Trophoblast cell (in vitro differentiated cells and primary cell): ENCODE measurements at places on chromosomes 7 and 10.

DNA sequence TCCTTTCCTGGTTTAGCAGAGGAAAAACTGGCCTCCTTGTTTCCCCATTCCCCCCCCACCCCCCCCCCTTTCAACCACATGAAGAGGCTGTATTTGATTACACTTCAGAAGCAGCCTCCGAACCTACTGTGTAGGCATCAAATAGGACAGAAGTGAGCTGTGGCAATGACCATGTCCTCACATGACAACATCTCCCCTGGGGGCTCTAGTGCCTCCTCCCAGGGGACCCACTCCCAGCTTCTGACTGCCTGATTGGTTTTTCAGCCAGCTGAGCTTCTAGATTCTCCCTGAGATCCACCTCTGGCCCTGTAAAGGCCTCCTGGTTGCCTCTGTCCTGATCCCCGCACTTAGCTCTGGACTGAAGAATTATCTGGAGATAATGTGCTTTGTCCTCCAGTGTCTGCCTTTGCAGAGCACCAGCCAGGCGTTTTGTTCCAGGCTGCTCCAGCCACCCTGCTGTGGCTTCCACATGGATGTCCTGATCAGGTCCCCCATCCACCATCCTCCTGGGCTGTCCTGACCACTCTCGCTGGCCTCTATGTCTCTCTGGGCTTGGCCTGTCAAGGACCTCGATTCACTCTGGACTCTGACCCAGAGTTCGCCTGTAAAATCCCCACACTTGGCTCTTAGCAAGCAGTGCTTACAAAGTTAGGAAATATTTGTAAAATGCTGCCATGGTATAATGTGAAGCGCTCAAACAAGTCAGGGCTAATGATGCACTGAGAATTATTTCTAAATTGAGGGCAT, 42.4 kb upstream of the TOMM7 start:
- DNase-seq: no peak
- H3K27me3 ChIP-seq: no peaks in the 10 kb centered on the region
- H3K36me3 ChIP-seq: no peaks in the 10 kb centered on the region
- peaks cover 2% of the 10 kb centered on the region for H3K4me1 ChIP-seq

GRCh38 chr7:142790555-142790954, 19.8 kb downstream of the PRSS2 start:
- H3K27ac ChIP-seq: no peak overlapping the region
- DNase-seq: no peak
- H3K4me1 ChIP-seq: peaks cover 4% of the 10 kb centered on the region
- H3K36me3 ChIP-seq: no peaks in the 10 kb centered on the region

- no peaks in the 10 kb centered on the region for H3K36me3 ChIP-seq
- no peaks in the 10 kb centered on the region for H3K27me3 ChIP-seq
- DNase-seq: peak; percentile 83
Observed at GRCh38 chr7:936386-937054, 18.0 kb downstream of the ADAP1 start.

GRCh38 chr10:24440817-24441797, 232.2 kb downstream of the KIAA1217 start:
- H3K4me3 ChIP-seq: no peak overlapping the region
- peaks cover 15% of the 10 kb centered on the region for H3K4me1 ChIP-seq
- H3K27ac ChIP-seq: peak overlapping the region; percentile 70
- H3K36me3 ChIP-seq: peaks cover 6% of the 10 kb centered on the region

GRCh38 chr10:69685426-69685801, 55.4 kb downstream of the FAM241B start:
- DNase-seq: peak; percentile 61
- H3K4me1 ChIP-seq: peaks cover 4% of the 10 kb centered on the region
- no peak overlapping the region for H3K4me3 ChIP-seq
- no peaks in the 10 kb centered on the region for H3K27me3 ChIP-seq
- no peak overlapping the region for H3K27ac ChIP-seq

GRCh38 chr7:26397796-26398426, 106.2 kb downstream of the SNX10 start:
- H3K27ac ChIP-seq: no peak overlapping the region
- peak overlapping the region; percentile 76 for H3K4me3 ChIP-seq
- H3K27me3 ChIP-seq: no peaks in the 10 kb centered on the region
- no peaks in the 10 kb centered on the region for H3K36me3 ChIP-seq

- DNase-seq: no peak
- peaks cover 1% of the 10 kb centered on the region for H3K4me1 ChIP-seq
- H3K4me3 ChIP-seq: no peak overlapping the region
- no peaks in the 10 kb centered on the region for H3K36me3 ChIP-seq
Observed at GRCh38 chr10:10213237-10213636, 804.4 kb upstream of the CELF2 start.

DNA sequence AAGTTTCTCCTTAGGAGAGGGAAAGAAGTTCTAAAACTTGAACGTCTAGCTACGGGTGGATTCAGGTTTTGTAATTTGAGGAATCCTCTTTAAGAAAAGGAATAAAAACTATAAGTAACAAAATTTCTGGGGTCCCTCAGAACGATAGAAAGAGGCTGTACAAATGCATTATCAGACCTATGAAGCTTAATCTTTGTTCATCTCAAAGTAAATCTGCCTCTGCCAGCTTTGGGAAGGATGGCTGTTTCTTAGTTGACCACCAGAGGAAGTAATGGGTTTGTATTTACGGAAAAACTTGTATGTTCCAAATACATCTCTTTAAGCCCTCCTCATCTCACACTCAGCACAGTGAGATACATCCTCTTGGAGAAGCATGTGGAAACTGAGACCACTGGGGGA, 864 bp downstream of the PSTK start:
- peak; percentile 50 for DNase-seq
- no peak overlapping the region for H3K27ac ChIP-seq
- H3K27me3 ChIP-seq: no peaks in the 10 kb centered on the region
- H3K4me3 ChIP-seq: no peak overlapping the region

- H3K4me1 ChIP-seq: no peaks in the 10 kb centered on the region
- no peaks in the 10 kb centered on the region for H3K27me3 ChIP-seq
- H3K36me3 ChIP-seq: no peaks in the 10 kb centered on the region
- H3K27ac ChIP-seq: no peak overlapping the region
Observed at GRCh38 chr7:41861642-41862041, 158.8 kb upstream of the INHBA start.

DNA sequence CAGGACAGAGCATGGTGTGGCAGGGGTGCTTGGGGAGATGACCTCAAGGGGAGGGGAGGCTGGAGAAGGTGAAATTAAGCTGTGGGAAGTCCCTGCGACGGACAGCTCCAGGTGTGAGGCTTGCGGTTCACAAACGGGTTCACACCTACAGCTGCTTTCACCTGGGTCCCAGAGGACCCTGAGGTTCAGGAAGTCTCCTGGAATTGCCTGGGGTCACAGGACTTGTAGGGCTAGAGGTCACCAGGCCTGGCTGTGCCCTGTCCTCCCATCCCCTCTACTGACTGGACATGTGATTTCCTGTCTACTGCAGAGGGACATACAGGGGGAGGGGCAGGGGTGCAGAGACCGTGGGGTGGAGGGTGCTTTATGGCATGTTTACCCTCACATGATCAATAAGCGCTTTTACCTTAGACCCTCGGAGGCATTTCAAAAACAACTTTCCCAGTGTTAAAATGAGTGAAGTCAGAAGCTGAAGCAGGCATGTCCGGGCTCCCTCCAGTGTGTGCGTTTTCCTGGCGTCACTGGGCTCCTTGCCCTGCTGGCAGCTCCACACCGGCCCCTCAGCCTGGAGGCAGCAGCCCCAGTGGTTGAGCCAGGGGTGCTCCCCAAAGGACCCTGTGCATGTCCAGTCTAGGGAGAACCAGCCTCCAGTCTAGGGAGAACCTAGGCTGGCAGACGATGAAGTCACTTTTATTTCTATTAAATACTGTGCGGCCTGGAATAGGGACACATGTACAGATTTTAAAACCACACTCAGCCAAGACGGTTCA, 66.6 kb upstream of the IGFBP3 start:
- no peak overlapping the region for H3K27ac ChIP-seq
- no peaks in the 10 kb centered on the region for H3K4me1 ChIP-seq
- H3K36me3 ChIP-seq: no peaks in the 10 kb centered on the region
- no peaks in the 10 kb centered on the region for H3K27me3 ChIP-seq
- H3K4me3 ChIP-seq: no peak overlapping the region
- DNase-seq: no peak

GRCh38 chr7:153934048-153934447, 118.2 kb upstream of the DPP6 start:
- H3K36me3 ChIP-seq: no peaks in the 10 kb centered on the region
- DNase-seq: no peak
- H3K4me3 ChIP-seq: no peak overlapping the region
- H3K27me3 ChIP-seq: no peaks in the 10 kb centered on the region
- H3K4me1 ChIP-seq: no peaks in the 10 kb centered on the region

- H3K4me1 ChIP-seq: no peaks in the 10 kb centered on the region
- H3K27ac ChIP-seq: no peak overlapping the region
- DNase-seq: no peak
Observed at GRCh38 chr7:103592844-103593243, 146.8 kb upstream of the SLC26A5 start.

DNA sequence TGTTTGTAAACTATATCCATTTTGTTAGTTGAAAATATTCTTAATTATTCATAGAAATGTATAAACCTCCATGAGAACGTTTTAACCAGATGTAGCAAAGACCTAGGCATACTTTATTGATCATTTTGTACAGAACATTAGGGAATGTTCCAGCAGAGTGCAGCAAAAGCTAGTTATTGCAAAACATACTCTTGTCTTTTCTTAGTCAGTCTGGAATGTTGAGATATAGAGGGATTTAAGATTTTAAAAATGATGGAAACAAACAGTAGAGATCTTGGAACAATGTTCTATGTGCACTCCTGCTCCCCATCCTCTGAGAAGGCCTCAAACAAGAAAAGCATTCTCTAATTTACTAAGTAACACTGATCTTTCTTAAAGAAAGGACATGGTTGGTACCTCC, 292.1 kb downstream of the BBS9 start:
- no peak overlapping the region for H3K4me3 ChIP-seq
- no peak for DNase-seq
- H3K36me3 ChIP-seq: no peaks in the 10 kb centered on the region
- peaks cover 3% of the 10 kb centered on the region for H3K4me1 ChIP-seq
- H3K27me3 ChIP-seq: no peaks in the 10 kb centered on the region
